ENCODE measurements at places on chromosomes 4 and X. TPM values are rescaled to one million over a fixed set of nuclear protein-coding genes. Genes with fewer than 3 reads are reported as not detected.

Gene RAB39B
- total RNA-seq, result 12.9 TPM

Gene RENBP
- total RNA-seq, result 6.8 TPM

Gene ALB
- total RNA-seq, result not detected

Gene UBE2D3
- 421 TPM for total RNA-seq

Gene RAI2
- not detected for total RNA-seq

Gene MAGEA8
- total RNA-seq, result not detected

Gene ARSD
- 2.1 TPM for total RNA-seq

Gene USP27X
- 1.7 TPM for total RNA-seq

Gene RBM46
- not detected for total RNA-seq

Gene CCSER1
- not detected for total RNA-seq

DNA sequence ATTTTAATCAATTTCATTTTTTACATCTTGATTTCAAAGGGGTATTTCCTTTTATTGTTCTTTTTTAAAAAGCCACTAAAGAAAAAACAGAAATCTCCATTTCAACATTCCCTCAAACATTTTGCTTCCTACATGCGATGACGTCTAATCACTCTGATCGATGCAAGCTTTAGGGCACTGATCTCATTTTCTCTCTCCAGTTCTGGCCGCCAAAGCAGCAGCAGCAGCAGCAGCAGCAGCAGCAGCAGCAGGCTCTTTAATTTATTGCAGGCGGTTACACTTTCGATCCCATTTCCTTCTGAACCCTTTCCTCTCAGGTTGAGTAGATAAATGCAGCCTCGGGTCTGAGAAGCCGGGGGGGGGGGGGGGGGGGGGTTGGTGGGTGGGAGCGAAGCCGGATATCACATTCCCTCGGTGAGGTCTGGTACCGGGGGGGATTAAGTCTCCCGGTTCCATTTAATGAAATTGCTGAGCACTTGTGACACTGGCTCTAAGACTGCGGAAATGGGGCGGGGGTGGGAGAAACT lies 3.4 kb upstream of the PCDH7 start:
- H3K27ac ChIP-seq, result no peak overlapping the region
- H3K27me3 ChIP-seq, result peaks cover 50% of the 10 kb centered on the region
- peaks cover 25% of the 10 kb centered on the region for H3K4me1 ChIP-seq
- peak overlapping the region; percentile 40 for H3K4me3 ChIP-seq

GRCh38 chrX:69117876-69118526 lies 47.3 kb downstream of the PJA1 start:
- H3K4me1 ChIP-seq, result peaks cover 3% of the 10 kb centered on the region
- H3K36me3 ChIP-seq, result no peaks in the 10 kb centered on the region
- no peak overlapping the region for H3K4me3 ChIP-seq
- no peaks in the 10 kb centered on the region for H3K27me3 ChIP-seq
- no peak overlapping the region for H3K27ac ChIP-seq

DNA sequence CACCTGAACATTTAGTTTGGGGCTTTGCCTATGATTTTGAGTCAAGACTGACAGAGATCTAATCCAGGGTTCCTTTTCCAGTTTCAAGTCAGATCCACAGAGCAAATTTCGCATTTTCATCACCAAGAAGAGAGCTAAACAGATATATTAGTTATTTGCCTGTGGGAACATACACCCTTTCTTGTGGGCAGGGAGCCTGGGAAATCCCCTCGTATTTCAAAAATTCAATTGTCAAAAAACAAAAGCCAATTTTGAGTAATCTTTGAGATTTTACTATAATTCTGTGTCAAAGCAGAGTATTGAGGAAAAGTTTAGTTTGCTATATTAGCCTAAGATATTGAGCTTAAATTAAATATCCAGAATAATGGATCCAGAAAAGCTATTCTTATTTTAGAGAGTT lies 56.6 kb downstream of the AFM start:
- DNase-seq, result no peak
- no peak overlapping the region for H3K27ac ChIP-seq
- no peaks in the 10 kb centered on the region for H3K36me3 ChIP-seq
- no peak overlapping the region for H3K4me3 ChIP-seq
- peaks cover 4% of the 10 kb centered on the region for H3K4me1 ChIP-seq
- peaks cover 20% of the 10 kb centered on the region for H3K27me3 ChIP-seq

- no peak overlapping the region for H3K4me3 ChIP-seq
- no peaks in the 10 kb centered on the region for H3K4me1 ChIP-seq
- no peak for DNase-seq
- H3K27ac ChIP-seq, result no peak overlapping the region
Measured at GRCh38 chr4:14478504-14478903, 523.8 kb upstream of the CPEB2 start.

GRCh38 chr4:146159384-146160058 lies 16.0 kb upstream of the LSM6 start:
- peak; percentile 46 for DNase-seq
- H3K4me1 ChIP-seq, result peaks cover 11% of the 10 kb centered on the region
- H3K4me3 ChIP-seq, result peak overlapping the region; percentile 4
- H3K27me3 ChIP-seq, result peaks cover 7% of the 10 kb centered on the region

- peak; percentile 56 for DNase-seq
- H3K4me1 ChIP-seq, result peaks cover 22% of the 10 kb centered on the region
- H3K36me3 ChIP-seq, result peaks cover 6% of the 10 kb centered on the region
- H3K4me3 ChIP-seq, result peak within 1 kb of the TSS; percentile 73
- H3K27ac ChIP-seq, result no peak within 1 kb of the TSS
- H3K27me3 ChIP-seq, result peaks cover 4% of the 10 kb centered on the region
Measured at GRCh38 chrX:100928660-100929613, at the start of gene XKRX. XKRX (minus strand) TSS chrX:100928917; CDS start chrX:100928304, 613 bp downstream.

DNA sequence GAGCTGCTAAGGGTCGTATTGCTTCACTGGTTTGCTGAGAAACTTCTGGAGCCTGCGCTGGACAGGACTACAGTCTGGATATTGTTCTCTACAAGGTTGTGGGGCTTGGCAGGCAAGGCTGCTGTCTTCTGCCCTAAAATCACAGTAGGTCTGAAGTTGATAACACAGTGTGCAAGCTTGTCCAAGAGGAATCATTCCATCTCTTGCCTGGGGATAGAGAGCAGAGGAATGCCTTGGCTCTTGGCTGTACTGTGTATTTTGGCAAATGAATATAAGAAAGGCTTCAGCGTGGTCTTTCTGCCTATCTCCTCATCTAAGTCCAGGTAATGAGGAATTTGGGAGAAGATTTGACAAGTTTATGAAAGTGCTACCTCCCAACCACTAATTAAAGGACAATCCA lies 9.4 kb upstream of the RASL11B start:
- peaks cover 9% of the 10 kb centered on the region for H3K4me1 ChIP-seq
- no peak overlapping the region for H3K27ac ChIP-seq
- H3K4me3 ChIP-seq, result no peak overlapping the region
- DNase-seq, result no peak
- H3K27me3 ChIP-seq, result no peaks in the 10 kb centered on the region

GRCh38 chr4:11545651-11546050 lies 117.0 kb upstream of the HS3ST1 start:
- no peak for DNase-seq
- H3K4me3 ChIP-seq, result no peak overlapping the region
- H3K4me1 ChIP-seq, result no peaks in the 10 kb centered on the region
- H3K27ac ChIP-seq, result no peak overlapping the region
- no peaks in the 10 kb centered on the region for H3K36me3 ChIP-seq

GRCh38 chr4:127732623-127733328 lies 2.6 kb downstream of the SLC25A31 start:
- no peak for DNase-seq
- H3K36me3 ChIP-seq, result no peaks in the 10 kb centered on the region
- H3K4me1 ChIP-seq, result no peaks in the 10 kb centered on the region
- H3K4me3 ChIP-seq, result no peak overlapping the region
- H3K27me3 ChIP-seq, result peaks cover 7% of the 10 kb centered on the region

GRCh38 chrX:124441971-124442590 lies 95.7 kb downstream of the SH2D1A start:
- no peak overlapping the region for H3K27ac ChIP-seq
- no peaks in the 10 kb centered on the region for H3K36me3 ChIP-seq
- no peaks in the 10 kb centered on the region for H3K27me3 ChIP-seq
- no peaks in the 10 kb centered on the region for H3K4me1 ChIP-seq
- no peak overlapping the region for H3K4me3 ChIP-seq

- no peak overlapping the region for H3K4me3 ChIP-seq
- H3K4me1 ChIP-seq, result no peaks in the 10 kb centered on the region
- no peaks in the 10 kb centered on the region for H3K36me3 ChIP-seq
- DNase-seq, result no peak
- no peaks in the 10 kb centered on the region for H3K27me3 ChIP-seq
Measured at GRCh38 chrX:49992853-49993252, 70.5 kb downstream of the CLCN5 start.

DNA sequence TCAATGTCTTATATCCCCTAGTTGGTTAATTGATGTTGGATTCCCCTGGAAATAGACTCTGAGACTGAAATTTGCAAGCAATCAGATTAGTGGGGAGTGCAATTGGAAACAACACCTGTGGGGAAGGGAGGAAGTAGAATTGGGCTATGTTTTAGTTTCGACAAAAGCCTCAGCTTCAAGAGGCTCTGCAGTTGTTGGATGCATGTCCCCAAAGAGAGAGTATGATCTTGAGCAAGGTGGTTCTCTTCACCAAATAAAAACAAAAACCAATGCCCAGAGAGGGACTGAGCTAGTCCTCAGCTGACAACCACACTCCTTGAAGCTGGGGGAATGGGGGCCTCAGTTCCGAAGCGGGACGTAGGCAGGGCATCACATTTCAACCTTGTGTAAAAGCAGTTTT lies 77.1 kb downstream of the PRKG2 start:
- H3K27me3 ChIP-seq, result no peaks in the 10 kb centered on the region
- no peaks in the 10 kb centered on the region for H3K36me3 ChIP-seq
- H3K4me1 ChIP-seq, result peaks cover 2% of the 10 kb centered on the region
- H3K27ac ChIP-seq, result no peak overlapping the region
- DNase-seq, result no peak
- H3K4me3 ChIP-seq, result no peak overlapping the region

DNA sequence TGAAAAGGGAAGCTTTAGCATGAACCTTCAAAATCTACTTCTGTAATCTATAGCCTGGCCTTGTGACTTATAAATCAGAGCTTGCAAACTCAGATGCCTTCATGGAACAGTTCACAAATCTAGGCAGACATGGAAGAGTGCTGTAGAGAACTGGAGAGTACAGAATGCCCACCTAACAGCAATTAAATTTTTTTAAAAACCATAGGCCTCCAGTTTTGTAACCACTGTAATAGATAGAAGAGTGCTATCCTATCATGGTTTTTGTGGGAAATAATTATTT lies 10.4 kb downstream of the MTMR1 start:
- no peak for DNase-seq
- H3K27me3 ChIP-seq, result no peaks in the 10 kb centered on the region
- H3K27ac ChIP-seq, result no peak overlapping the region

- DNase-seq, result no peak
- peaks cover 21% of the 10 kb centered on the region for H3K27me3 ChIP-seq
- H3K4me3 ChIP-seq, result peak overlapping the region; percentile 87
- H3K36me3 ChIP-seq, result peaks cover 6% of the 10 kb centered on the region
- H3K4me1 ChIP-seq, result peaks cover 33% of the 10 kb centered on the region
Measured at GRCh38 chrX:119235051-119235511, 1.0 kb upstream of the PGRMC1 start.

- no peak for DNase-seq
- H3K36me3 ChIP-seq, result peaks cover 1% of the 10 kb centered on the region
- H3K4me3 ChIP-seq, result no peak overlapping the region
- H3K27me3 ChIP-seq, result peaks cover 3% of the 10 kb centered on the region
- peaks cover 9% of the 10 kb centered on the region for H3K4me1 ChIP-seq
Measured at GRCh38 chr4:68366600-68366999, 16.7 kb upstream of the YTHDC1 start.

Measured in activated CD8-positive, alpha-beta memory T cell treated with anti-CD3 and anti-CD28 coated beads, Interleukin-2, amount 10 ng/mL, durations not matched to agents 7 days and 5 days (primary cell).